Smooth muscle cell of trachea (primary cell): ENCODE measurements at places on chromosomes 12 and 14. TPM values are rescaled to one million over a fixed set of nuclear protein-coding genes. Genes with fewer than 3 reads are reported as not detected.

The RNU4-1 gene
- total RNA-seq = under 0.01 TPM in 2 replicates

The KLHL33 gene
- 0.17 and 0.29 TPM in 2 replicates for total RNA-seq

The SYT1 gene
- total RNA-seq = 1.3 and 1.6 TPM in 2 replicates

The PIP4K2C gene
- 17.0 and 20.2 TPM in 2 replicates for total RNA-seq

The RGS6 gene
- not detected in 2 replicates for total RNA-seq

The TAS2R8 gene
- total RNA-seq = 0.29 TPM in 1 of 2 replicates, not detected in the other

The VIPAS39 gene
- 30.5 and 38.9 TPM in 2 replicates for total RNA-seq
